ENCODE measurements at places on chromosomes 6 and 20. TPM values are rescaled to one million over a fixed set of nuclear protein-coding genes. Genes with fewer than 3 reads are reported as not detected.
A peak's percentile ranks its signal among the peaks of the same experiment; 100 is the strongest.

GRCh38 chr6:82000551-82000950 lies 247.0 kb downstream of the IBTK start:
- H3K4me1 ChIP-seq: peaks cover 36% of the 10 kb centered on the region
- no peaks in the 10 kb centered on the region for H3K27me3 ChIP-seq
- H3K36me3 ChIP-seq: no peaks in the 10 kb centered on the region
- H3K27ac ChIP-seq: no peak overlapping the region

- no peaks in the 10 kb centered on the region for H3K27me3 ChIP-seq
- H3K36me3 ChIP-seq: peaks cover 12% of the 10 kb centered on the region
- H3K4me1 ChIP-seq: no peaks in the 10 kb centered on the region
- DNase-seq: no peak
- H3K27ac ChIP-seq: no peak overlapping the region
- H3K4me3 ChIP-seq: no peak overlapping the region
Observed at GRCh38 chr6:24430086-24430485, 27.4 kb downstream of the MRS2 start.

- no peaks in the 10 kb centered on the region for H3K27me3 ChIP-seq
- no peaks in the 10 kb centered on the region for H3K4me1 ChIP-seq
- no peak for DNase-seq
Observed at GRCh38 chr6:113362301-113363047, 494.7 kb upstream of the MARCKS start.

GRCh38 chr6:5337573-5337972 lies 76.3 kb downstream of the FARS2 start:
- no peak overlapping the region for H3K27ac ChIP-seq
- no peaks in the 10 kb centered on the region for H3K4me1 ChIP-seq
- peak; percentile 11 for DNase-seq
- H3K4me3 ChIP-seq: no peak overlapping the region

DNA sequence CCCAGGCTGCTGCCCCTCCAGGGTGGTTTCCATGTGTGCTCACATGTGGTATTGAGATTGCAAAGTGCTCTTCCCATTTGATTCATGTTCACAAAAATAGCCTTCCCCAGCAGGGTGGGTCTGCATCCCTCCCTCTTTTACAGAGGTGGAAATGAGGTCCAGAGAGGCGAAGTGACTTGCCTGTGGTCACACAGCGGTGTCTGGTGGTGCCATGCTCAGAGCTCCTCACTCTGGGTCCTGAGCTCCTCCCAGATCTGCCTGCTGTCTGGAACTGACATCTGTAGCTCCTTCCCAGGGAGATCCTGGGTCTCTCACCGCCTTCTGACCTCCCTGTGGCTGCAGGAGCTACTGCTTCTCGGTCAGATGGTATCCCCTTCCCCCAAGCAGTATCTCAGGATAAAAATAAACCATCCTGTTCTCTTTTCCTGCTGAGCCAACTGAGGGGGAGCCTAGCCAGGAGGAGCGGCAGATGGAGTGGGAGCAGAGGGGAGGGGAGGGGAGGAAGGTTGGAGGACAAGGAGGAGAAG lies 11.9 kb downstream of the CD40 start:
- H3K27me3 ChIP-seq: peaks cover 7% of the 10 kb centered on the region
- peaks cover 3% of the 10 kb centered on the region for H3K36me3 ChIP-seq
- no peak overlapping the region for H3K27ac ChIP-seq
- no peak for DNase-seq
- H3K4me3 ChIP-seq: no peak overlapping the region
- no peaks in the 10 kb centered on the region for H3K4me1 ChIP-seq

- no peak overlapping the region for H3K27ac ChIP-seq
- H3K4me3 ChIP-seq: no peak overlapping the region
- no peaks in the 10 kb centered on the region for H3K27me3 ChIP-seq
- H3K36me3 ChIP-seq: no peaks in the 10 kb centered on the region
- peak; percentile 70 for DNase-seq
Observed at GRCh38 chr6:16316741-16317251, 78.4 kb downstream of the GMPR start.

DNA sequence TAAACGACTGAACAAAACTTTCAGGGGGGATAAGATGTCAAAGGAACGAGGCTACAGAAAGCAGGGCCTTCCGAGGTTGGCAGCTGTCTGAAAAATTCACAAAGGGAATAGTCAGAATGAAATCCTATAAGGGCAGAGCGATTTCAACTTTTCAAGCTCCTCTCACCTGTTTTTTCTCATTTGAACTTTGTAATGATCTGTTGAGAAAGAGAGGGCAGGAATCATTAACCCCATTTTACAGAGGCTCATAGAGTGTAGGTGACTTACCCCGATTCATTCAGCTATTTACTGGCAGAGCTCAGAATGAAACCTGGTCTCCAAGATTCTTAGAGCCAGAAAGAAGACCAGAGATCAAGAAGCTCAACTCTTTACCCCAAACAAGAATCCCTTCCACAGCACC lies 266.1 kb upstream of the ARID1B start:
- H3K36me3 ChIP-seq: no peaks in the 10 kb centered on the region
- H3K27me3 ChIP-seq: no peaks in the 10 kb centered on the region
- H3K4me3 ChIP-seq: no peak overlapping the region
- DNase-seq: no peak
- no peaks in the 10 kb centered on the region for H3K4me1 ChIP-seq

- H3K36me3 ChIP-seq: no peaks in the 10 kb centered on the region
- no peak overlapping the region for H3K4me3 ChIP-seq
- no peaks in the 10 kb centered on the region for H3K27me3 ChIP-seq
- H3K4me1 ChIP-seq: peaks cover 1% of the 10 kb centered on the region
Observed at GRCh38 chr6:55833284-55833683, 42.1 kb downstream of the BMP5 start.

Gene PKIG
- total RNA-seq: 64.9 TPM

DNA sequence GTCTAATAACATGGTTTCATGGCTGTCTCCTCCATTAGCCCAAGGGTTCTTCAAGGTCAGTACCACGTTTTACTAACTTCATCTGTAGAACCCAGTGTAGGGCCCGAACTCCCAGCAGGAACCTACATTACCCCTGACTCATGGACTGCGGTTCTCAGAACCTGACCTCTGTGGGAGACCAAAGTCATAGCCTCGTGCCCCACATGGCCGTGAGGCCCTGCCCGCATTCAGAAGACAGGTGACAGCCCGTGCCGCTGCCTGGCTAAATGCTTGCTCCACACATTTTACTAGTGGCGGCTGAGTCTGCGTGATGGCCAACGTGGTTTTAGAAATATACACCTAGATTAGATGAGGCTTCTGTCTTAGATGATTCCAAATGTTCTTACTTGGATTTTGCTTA lies 94.9 kb downstream of the CDH4 start:
- H3K4me1 ChIP-seq: peaks cover 12% of the 10 kb centered on the region
- no peaks in the 10 kb centered on the region for H3K36me3 ChIP-seq
- no peak overlapping the region for H3K4me3 ChIP-seq
- H3K27me3 ChIP-seq: peaks cover 50% of the 10 kb centered on the region

Gene FKBP1C
- 0.28 TPM for total RNA-seq

Gene TRDN
- 3.8 TPM for total RNA-seq

Gene SIGLEC1
- total RNA-seq: not detected

DNA sequence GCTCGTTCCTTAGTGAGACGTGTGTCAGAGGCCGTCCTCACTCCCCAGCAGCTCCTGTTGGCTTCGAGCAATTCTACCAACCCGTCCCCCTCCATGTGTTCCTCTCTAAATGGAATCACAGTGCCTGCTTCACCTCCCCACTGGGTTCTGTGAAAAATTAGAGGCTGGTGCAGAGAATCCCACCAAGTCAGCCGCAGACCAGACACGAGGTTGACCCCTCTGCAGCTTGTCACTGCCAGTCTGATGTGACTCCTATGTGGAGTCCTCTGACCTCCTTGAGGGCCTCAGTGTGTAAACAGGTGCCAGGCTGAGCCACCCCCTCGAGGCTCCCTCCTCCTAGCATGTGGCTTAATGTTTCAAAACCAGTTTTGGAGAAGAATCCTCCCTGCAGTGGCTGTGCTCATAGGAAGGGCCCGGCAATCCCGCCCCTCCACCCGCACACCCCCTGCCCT lies 12.6 kb upstream of the IRF4 start:
- no peak overlapping the region for H3K4me3 ChIP-seq
- no peak overlapping the region for H3K27ac ChIP-seq
- H3K27me3 ChIP-seq: peaks cover 6% of the 10 kb centered on the region
- no peaks in the 10 kb centered on the region for H3K4me1 ChIP-seq

DNA sequence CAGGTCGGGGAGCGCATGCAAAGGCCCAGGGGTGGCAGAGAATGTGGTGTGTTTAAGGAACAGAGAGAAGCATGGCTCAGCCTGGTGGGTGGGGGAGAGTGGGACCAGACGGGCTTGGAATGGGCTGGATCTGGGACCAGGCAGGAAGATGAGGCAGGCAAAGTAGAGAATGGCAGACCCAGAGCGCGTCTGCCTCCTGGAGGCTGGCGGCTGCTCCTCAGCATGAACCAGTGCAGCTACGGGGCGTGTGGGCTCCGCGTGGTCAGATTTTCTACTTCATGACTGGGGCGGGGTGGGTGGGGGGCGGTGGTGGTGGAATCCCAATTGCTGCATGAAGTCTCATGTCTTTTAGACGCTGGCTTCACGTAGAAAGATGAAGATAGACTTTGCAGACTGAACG lies 135.6 kb downstream of the TFAP2C start:
- no peak overlapping the region for H3K4me3 ChIP-seq
- H3K27me3 ChIP-seq: peaks cover 3% of the 10 kb centered on the region
- no peaks in the 10 kb centered on the region for H3K4me1 ChIP-seq
- DNase-seq: no peak
- H3K36me3 ChIP-seq: no peaks in the 10 kb centered on the region

Gene KHDRBS2
- not detected for total RNA-seq

Data from A673 (cell line).